ENCODE measurements at places on chromosomes 11 and 22.

DNA sequence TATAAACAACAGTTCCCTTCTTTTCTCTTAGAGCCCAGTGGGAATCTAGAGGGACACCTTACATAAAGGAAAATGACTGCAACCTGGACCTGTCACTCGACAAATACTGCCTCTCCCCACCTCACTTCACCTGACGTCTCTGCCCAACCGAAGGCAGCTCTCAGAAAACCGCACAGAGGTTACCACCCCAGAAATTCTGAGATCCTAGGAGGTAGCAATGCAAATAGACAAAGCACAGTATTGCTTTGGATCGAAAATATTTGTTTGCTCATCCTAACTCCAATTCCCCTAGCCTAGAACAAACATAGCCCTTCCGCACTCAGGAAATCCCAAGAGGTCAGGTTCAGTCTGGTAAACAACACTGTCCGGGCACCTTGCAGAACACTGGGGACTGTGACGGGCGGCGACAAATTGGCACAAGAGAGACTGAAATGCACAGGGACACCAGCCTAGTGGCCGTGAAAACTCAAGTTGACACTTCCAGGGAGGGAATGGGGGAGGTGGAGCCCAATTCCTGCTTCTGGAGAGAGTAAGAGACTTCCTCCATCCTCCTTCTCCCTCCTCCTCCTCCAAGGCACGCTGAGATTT is 420 bp upstream of the TRIM44 start:
- no peak for DNase-seq

GRCh38 chr11:117385906-117386305 is 58.3 kb downstream of the CEP164 start:
- no peak for DNase-seq

DNA sequence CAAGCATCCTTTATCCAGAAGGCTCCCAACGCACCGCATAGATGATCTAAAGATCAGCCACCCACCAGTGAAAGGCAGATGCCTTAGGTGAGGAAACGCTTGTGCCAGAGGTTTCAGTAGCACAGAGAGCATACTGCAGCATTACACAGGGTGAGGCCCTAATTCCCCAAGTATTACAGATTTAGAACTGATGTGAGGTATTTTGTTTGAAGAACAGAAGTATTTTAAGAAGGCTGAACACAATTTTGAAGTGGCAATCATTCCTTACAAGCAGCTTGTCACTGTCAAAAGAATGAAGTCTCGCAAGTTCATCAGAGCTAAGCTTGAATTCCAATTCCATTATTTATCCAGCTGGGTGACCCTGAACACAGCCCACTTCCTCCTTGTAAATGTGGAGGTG is 70.0 kb upstream of the FAT3 start:
- no peak for DNase-seq

DNA sequence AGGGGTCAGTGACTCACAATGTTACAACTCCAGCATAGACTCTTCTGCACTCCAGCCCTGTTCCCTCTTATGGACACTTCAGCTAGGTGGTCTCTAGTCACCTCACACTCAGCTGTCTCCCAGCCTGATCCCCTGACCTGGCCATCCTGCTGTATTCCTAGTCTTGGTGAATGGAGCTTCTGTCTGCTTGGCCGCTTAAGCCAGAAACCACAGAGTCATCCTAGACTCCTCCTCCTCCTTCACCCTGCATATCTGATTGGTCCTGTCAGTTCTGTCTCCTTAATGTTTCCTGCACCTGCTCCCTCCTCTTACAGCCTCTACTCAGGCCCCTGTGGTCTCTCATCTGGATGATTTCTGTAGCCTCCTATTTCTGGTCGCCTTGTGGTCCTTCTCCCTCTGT is 144.9 kb downstream of the HIPK3 start:
- peak; percentile 31 for DNase-seq

GRCh38 chr22:45314786-45315185 is 5.1 kb downstream of the FAM118A start:
- DNase-seq = no peak

DNA sequence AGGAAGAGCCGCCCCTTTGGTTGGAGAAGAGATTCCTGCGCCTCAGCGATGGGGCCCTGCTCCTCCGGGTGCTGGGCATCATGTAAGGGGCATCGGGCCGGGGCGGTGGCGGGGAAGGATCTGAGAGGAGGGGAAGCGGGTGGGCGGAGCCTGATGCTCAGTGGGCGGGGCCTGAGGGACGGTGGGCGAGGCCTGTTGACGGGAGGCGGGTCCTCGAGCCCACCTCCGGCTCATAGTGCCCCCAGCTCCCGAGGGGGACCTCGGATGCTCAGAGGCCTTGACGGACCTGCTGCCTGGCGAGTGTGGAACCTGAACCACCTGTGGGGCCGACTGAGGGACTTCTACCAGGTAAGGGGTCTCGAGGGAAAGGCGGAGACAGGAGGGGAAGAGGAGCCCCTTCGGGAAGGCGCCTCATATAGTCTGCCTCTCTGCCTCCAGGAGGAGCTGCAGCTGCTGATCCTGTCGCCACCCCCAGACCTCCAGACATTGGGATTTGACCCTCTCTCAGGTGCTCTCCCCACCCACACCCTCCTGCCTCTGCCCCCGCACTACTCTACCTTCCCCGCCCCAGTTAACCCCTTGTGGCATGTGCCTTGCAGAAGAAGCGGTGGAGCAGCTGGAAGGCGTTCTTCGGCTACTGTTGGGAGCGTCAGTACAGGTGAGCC is 799 bp downstream of the CCDC88B start:
- DNase-seq = peak; percentile 88

DNA sequence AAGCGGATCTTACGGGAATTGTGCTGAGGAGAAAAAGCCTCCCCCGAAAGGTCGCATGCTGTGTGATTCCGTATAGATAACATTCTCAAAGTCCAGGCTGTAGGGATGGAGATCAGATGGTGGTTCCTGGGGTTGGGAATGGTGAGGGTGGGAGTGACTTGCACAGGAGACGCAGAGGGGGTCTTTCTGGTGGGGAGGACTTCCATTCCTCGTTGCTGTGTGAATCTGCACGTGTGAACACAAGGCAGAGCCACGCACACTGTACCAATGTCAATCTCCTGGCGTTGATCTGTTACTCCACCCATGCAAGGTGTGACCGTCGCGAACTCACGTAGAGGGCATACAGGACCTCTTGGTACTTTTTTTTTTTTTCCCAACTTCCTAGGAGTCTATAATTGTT is 59.0 kb upstream of the KCNQ1OT1 start:
- DNase-seq = no peak

GRCh38 chr22:50600538-50600937 is at the start of gene MAPK8IP2:
MAPK8IP2 (plus strand) TSS chr22:50600793; CDS start chr22:50600819, 26 bp downstream.
- DNase-seq = peak; percentile 75

DNA sequence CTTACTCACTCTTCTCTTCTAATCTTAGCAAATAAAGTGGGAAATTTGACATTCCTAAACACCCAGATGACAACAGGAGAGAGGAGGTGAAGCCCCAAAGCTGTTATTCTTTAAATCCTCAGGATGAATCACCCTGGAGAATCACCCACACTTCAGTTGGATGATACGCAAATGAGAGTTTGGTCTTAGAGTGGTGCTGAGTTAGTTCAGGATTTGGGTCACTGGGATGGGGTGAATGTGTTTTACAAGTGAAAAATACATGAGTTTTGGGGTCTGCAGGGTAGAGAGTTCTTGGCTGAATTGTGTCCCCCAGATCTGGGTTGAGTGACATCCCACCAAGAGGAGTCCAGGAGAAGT is 117.2 kb downstream of the GGTLC2 start:
- no peak for DNase-seq

DNA sequence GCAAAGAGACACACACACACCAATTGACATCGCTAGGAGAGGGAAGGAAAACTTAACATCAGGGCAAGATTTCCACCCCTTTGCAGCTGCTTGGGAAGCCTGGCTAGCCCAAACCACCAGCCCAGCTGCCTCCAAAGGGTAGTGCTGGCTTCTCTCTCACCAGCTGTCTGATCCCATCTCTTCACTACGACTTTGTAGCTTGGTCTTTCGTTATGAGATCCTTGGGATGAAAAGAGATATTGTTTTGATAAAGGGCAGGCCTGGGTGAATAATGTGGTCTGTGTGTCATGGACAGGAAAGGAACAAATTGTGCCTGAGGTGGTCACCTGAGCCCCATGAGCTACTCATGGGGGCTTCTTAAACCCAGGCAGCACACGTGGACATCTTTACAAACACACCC is 101.9 kb downstream of the ARL14EP start:
- DNase-seq = no peak

- no peak for DNase-seq
Measured at GRCh38 chr11:112829971-112830654, 131.1 kb upstream of the NCAM1 start.

GRCh38 chr11:73480677-73481076 is 104.5 kb downstream of the RELT start:
- no peak for DNase-seq

GRCh38 chr11:60918251-60918938 is 4.4 kb downstream of the TMEM109 start:
- DNase-seq = no peak

DNA sequence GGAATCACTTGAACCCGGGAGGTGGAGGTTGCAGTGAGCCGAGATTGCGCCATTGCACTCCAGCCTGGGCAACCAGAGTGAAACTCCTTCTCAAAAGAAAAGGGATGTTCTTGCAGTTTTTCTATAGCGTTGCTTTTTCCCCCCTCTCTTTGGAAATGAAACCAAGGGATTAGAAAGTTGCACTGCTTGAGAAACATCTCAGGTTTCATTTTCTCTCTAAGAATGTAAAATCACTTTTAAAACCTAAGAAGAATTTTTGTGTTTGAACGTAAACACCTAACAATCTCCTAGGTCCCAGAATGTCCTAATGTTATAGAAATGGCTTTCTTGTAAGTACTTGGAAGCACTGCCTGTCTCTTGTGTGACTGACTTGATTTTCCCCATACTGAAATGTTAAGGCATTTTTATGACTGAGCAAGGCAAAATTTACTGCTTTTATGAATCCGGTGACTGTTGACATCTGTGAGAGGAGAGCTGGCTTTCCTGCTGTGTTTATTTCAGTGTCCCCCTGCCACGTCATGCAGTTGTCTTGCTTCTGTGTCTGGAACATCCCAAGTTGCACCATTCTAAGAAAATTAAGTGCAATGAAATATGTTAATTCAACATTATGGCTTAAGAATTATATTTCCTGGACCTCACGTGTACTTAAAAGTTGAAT is 37.7 kb downstream of the NF2 start:
- no peak for DNase-seq

GRCh38 chr11:115652094-115652493 is 147.9 kb upstream of the CADM1 start:
- no peak for DNase-seq

DNA sequence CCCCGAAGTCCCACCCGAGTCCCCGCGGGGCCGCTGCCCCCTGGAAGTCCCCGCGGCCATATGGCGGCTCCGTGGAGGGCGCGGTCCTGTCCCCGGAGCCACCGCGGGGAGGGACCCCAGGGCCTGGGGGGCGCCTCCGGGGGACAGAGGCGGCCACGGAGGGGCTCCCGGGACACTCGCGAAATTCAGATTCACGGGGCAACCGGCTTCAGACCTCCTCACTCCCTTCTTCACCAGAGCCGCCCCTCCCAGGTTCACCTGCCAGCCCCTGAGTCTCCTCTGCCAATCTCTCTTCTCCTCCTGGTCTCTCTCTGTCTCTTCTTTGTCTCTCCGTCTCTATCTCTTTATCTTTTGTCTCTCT is 28.2 kb upstream of the TOLLIP start:
- no peak for DNase-seq

DNA sequence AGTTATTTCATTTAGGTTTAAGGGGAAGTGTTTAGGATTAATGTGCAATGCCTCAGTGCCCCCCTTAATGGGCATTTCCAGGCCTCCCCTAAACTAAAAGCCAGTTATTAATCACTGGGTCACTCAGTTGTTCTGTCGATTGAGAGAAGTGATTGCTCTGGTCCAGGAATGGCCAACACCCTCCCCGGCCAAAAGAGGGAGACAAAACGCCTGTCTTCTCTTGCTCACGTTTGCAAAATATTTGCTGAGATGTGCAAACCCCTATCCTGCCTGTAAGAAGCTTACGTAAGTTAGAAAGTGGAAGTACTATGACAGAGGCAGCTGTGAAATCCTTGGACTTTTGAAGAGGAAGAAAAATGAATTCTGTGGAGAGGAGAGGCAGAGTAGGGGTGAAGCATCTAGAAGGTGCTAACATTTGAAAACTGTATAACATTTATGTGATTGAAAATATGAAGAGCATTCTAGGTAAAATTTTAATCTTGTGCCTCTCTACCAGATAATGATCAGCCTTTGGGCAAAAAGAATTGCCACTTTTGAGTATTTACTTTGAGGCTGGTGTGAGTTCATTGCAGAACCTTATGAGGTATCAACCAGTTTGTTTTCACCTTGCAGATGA is 37.7 kb downstream of the NTM start:
- DNase-seq = peak; percentile 60

GRCh38 chr11:125901872-125902271 is 1.1 kb downstream of the PUS3 start:
- no peak for DNase-seq

DNA sequence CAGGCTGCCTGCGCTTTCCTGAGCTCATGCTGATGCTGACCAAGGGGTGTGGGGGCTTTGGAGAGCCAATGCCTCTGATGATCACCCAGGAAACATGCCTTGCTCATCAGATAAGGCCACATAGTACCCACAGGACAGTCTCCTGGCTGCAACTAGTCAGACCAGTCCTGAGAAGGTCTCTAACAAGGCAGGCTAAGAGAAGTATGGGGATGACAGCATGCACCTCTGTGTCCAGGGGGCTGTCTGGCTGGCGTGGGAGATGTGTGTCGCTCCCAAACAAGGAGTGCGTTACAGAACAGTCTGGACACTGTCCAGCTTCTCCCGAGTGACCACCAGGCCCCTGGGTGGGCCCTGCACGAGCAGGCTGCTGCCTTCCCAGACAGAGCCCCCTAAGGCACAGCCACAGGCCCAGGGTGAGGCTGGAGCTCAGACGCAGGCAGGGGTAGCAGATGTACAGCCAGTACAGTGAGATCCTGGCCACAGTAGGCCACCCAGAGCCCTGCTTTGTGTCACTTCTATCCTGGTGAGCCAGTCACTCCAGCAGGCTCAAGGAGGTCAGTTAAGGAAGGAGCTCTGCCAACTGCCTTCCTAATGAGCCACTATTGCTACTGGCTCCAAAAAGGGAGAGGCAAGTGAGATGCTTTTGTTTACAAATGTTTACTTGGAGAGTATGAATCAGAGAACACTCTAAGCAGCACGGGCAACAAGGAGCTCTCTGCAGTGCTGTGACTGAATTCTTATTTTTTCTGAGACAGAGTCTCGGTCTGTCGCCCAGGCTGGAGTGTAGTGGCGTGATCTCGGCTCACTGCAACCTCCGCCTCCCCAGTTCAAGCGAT is 66.0 kb upstream of the CLTCL1 start:
- DNase-seq = no peak

DNA sequence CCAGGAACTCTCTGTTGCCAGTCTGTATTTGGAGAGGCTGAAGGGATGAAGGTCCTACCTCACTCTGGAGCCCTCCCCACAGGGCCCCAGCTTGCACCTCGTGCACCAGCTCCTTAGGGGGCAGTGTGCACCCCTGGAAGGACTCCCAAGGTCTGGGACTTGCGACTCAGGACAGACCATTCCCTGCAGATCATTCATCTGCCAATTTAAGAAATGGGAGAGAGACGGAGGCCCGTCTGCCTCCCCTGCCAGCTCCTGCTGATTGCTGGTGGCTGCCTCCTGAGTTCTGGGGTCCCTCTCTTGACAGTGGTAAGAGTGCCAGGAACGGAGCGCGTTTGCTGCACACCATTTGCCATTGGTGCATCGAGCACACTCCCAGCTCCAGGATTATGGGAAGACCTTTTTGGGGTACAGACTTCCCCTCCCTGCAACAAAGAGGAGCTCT is 27.4 kb upstream of the MALAT1 start:
- DNase-seq = no peak

GRCh38 chr11:68056317-68057285 is 17.8 kb downstream of the TCIRG1 start:
- no peak for DNase-seq
